ENCODE measurements at places on chromosomes 3 and 15.

- DNase-seq, result no peak
Measured at GRCh38 chr15:26879706-26880105, 12.8 kb downstream of the GABRA5 start.

GRCh38 chr15:27742751-27743477 is 356.2 kb downstream of the OCA2 start:
- no peak for DNase-seq

DNA sequence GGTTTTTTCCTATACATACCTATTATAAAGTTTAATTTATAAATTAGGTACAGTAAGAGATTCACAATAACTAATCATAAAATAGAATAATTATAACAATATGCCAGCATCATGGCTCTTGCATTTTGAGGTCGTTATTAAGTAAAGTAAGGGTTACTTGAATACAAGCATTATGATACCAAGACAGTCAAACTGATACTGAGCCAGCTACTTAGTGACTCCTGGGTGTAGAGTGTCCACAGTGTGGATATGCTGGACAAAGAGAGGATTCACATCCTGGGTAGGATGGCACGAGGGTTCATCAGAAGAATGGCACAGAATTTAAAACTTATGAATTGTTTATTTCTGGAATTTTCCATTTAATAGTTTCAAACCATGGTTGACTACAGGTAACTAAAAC is 157.2 kb upstream of the IL12A start:
- DNase-seq, result no peak

GRCh38 chr3:25478964-25479726 is 51.1 kb downstream of the RARB start:
- DNase-seq, result no peak

GRCh38 chr3:86990734-86991481 is at the start of gene VGLL3:
VGLL3 (minus strand) TSS chr3:86991149; CDS start chr3:86990743, 406 bp downstream.
- no peak for DNase-seq

- DNase-seq, result peak; percentile 40
Measured at GRCh38 chr3:24843955-24844354, 349.3 kb upstream of the THRB start.

DNA sequence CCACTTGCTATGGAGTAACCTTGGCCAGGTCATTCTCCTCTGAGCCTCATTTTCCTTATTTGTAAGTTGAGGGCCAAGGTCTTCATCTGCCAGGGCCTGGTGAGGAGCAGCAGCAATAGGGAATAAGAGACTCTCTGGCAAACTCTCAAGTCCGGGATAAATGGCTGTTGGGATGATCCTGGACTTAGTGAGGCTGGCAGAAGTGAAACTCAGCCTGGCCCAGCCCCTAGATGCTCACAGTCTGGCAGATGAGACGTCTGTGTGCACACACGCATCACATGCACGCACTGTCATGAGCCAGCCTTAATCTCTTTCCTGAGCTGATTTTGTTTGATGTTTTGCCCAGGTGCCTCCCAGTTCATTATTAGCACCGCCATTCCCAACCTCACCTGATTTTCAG is 26.8 kb downstream of the SLC6A6 start:
- DNase-seq, result no peak

GRCh38 chr3:68186733-68187132 is 532.3 kb upstream of the SUCLG2 start:
- no peak for DNase-seq

DNA sequence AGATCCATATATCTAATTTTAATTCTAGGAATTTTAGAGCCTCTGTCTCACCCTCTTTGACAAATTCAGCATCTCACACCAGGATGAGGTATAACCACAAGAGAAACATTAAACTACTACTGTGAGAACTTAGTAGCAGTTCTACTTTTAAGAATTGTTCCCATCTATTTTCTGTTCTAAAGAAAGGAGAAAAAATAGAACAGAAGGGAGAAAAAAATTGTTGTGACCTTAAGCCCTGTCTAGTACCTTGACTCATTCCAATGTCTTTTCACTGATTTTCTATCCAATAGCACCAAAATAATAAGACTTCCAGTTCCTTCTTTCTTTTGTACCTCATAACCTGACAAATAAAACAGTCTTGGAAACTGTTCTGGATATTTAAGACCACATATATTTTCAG is 37.0 kb downstream of the FRMD5 start:
- DNase-seq, result no peak

- DNase-seq, result peak; percentile 32
Measured at GRCh38 chr3:50204804-50205412, at the start of gene SLC38A3. SLC38A3 (plus strand) TSS chr3:50205271; CDS start chr3:50214200, 8,929 bp downstream.

GRCh38 chr15:45586601-45587094 is 531 bp upstream of the BLOC1S6 start:
- no peak for DNase-seq

DNA sequence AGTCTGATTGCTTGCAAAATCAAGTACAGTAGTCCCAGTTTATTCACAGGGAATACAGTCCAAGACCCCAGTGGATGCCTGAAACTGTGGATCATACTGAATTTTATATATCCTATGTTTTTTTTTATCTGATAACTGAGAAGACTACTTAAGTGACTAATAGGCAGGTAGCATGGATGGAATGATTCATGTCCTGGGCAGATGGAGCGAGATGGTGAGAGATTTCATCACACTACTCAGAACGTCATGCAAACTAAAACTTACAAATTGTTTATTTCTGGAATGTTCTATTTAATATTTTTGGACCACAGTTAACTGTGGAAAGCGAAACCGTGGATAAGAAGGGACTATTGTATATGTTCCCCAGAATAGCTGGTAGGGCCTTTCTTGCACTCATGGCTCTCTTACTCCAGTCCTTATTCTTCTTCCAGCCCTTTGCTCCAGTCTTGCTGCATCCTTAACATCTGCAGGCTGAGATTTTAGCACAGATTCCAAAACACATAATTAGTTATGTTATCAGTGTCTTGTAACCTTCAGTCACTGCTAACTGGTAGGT is 290.0 kb downstream of the ADAMTSL3 start:
- DNase-seq, result no peak

DNA sequence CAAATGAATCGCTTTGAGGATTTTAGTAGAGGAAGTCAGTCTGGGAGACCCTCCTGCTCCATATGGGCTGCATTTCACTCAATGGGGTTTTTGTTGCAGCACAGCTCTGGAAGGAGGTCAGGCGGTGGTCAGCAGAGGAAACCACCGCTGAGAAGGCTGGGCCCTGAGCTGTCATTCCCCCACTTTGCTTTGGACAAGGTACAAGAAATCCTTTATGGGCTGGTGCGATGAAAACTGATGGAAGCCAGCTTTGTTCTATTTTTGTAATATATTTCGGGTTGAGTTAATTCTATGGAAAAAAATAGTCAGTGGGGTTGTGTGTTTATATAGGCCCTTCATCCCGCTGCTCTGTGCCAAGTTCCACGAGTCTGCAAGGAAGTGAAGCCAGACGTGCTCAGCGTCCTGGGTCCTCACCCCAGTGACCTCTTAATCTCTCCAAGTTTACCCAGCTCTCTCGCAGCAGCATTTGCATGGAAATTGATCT is 157.1 kb upstream of the TMC3 start:
- no peak for DNase-seq

DNA sequence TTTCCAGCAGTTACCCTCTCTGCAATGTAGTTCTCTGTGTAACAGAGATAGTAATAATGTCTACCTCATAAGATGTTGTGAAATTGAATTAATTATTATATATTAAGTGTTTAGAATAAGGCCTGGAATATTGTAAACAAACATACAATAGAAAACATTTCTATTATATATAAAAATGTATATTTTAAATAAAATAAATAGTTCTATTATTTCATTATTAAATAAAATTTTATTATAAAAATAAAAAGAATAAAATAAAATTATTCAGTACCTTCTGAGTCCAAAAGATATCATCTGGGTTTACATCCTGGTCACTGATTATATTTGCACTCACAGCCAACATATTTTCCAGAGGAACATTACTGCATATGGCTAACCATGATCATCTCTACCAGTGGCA is 135.4 kb downstream of the LRRC3B start:
- DNase-seq, result no peak

DNA sequence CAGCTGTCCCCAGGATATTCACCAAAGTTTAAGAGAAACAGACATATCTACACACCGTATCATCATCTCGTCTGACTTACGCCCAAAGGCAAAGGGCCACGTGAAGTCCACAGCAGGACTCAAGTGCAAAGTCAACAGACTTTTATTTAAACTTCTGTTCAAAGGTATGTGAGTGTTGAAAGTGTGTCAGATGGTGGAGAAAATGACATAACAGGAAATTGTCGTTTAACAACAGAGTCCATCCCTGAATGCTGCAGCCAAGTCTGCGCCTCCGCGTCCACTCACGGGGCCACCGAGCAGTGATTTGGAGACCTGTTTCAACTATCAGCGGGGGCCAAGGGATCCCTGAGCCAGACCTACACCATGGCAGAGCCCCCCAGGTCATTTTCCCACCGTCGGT is 165.6 kb downstream of the XXYLT1 start:
- DNase-seq, result no peak

DNA sequence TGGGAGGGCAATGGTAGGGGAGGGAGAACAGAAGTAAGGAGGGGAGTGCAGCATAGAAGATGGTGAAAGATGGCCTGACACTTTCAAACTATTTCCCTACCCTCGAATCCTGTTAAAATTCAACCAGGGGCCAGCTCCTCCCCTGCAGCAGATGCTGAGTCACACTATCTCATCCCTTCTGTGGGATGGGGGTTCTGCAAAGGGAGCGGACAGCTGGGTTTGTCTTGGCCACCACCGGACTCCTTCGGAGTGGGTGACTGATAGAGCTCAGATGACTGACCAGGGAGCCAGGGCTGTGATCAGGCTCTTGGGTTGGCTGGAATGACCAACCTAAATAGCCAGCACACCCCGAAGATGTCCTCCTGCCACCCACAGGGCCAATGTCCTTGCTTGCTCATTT is 33.6 kb upstream of the TMCC1 start:
- no peak for DNase-seq

DNA sequence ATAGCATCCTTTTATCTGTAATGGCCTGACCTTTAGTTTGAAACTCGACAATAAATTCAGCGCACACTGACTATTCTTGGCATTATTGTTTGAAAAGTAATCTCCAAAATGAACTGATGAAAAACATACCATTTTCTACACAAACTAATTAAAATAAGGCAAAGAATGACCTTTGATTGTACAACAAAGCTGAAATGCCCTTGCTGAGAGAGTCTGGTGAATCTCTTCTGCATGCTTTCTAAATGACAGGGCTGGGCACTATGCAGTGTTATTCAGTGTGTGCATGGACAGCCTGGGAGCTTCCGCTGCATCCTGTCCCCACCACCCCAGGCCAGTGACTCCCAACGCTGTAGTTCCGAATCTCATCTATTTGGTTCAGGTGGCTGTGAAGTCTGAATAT is 530.8 kb downstream of the FOXP1 start:
- DNase-seq, result no peak

DNA sequence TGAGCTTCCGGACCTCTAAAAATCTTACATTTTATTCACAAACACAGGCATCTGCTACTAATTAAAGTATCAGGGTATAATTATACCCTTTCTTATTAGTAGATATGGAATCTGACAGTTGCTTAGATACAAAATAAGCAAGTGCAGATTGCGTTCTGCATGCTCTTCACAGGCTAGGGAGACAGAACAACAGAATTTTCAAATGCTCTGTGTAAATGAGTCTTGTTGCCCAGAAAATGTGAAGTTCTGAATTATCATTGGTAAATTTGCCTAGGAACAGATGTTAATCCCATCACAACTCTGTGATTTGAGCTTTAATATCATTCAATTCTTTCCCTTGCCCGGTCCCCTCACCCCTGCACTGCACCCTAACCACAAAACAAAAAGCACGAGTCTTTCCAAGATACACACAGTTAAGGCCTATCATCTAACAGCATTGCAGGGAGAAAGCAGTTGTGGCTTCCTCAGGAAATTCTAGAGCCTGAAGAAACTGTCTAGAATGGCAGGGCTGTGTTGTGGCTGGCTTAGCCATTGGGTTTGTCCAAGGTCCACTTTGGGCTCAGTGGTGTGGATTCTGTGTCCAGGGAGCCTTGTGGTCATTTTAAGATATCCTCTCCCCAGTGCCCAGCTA is 119.8 kb downstream of the PDCD6IP start:
- DNase-seq, result no peak

DNA sequence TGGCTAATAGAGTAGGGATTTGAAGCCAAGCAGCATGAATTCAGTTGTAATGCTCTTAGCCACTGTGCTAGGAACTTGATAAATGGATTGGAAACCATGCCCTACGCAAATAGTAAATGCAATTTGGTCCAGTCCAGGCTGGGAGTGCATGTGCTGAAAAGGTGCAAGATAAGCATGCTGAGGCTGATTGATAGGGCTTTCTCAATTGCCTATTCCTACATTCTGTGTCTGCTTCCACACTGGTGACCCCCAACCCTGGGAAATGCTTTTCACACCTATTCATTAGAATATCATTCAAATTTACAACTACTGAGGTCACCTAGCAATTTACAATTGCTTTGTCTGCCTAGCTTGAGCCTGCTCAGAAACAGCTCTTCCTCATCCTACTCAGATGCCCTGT is 84.7 kb upstream of the SLC25A36 start:
- no peak for DNase-seq

DNA sequence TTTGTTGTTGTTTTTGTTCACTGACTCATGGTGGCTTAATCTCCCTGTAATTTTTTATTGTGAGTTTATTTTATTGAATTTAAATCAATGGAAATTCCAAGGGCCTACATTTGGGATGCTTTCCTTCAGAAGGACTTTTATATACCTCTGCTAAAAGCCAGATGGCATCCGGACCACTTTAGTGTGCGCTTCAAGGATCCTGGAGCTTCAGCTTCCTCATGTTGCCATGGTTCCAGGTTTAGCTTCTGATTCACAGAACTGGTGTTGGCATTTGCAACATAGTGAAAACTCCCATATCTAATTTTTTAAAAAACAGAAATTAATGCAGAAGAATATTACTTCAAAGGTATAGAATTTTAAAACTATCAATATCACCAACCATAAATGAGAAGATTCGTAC is 8.5 kb upstream of the HACD2 start:
- peak; percentile 46 for DNase-seq

DNA sequence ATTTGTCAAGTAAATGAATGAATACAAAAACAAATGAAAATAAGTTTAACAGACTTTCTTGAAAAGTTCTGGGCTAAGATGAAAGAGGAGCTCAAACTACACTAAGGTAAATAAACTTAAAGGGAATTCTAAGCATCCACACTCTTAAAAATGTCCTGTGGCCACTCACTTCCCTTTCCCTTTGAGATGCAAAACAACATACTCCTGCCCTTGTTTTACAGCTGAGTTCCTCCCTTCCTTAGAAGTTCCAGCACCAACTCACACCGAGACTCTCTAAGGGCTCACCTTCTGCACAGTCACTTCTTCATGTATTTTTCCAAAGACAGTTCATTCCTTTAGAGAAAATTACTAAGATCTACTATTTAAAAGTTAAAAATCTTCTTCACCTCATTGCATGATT is 123.3 kb upstream of the CMC1 start:
- DNase-seq, result no peak

- no peak for DNase-seq
Measured at GRCh38 chr3:69865925-69866679, 126.8 kb downstream of the MITF start.

GRCh38 chr3:160796813-160797164 is 40.8 kb downstream of the PPM1L start:
- peak; percentile 16 for DNase-seq

Measured in NCI-H2171 (cell line).